ENCODE measurements at places on chromosomes 3 and 15.

DNA sequence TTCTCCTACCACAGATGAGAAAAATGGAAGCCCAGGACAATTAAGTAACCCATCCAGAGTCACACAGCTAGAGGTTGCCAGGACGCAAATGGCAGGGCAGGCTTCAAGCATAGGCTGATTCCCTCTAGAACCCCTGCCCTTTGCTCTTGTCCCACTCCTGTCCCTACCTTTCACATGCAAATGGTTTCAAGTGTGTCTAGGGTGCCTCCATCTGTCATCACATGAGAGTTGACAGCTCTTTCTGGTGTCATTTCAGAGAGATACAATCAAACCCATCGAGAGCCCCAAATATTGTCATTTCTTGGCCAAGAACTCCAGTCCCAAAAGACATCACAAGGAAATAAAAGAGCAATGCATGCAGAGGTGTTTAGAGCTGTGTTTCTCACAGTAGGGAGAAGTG, 23.7 kb downstream of the CCDC12 start:
- DNase-seq: no peak

GRCh38 chr15:34109797-34110663, 8.1 kb downstream of the PGBD4 start:
- no peak for DNase-seq

DNA sequence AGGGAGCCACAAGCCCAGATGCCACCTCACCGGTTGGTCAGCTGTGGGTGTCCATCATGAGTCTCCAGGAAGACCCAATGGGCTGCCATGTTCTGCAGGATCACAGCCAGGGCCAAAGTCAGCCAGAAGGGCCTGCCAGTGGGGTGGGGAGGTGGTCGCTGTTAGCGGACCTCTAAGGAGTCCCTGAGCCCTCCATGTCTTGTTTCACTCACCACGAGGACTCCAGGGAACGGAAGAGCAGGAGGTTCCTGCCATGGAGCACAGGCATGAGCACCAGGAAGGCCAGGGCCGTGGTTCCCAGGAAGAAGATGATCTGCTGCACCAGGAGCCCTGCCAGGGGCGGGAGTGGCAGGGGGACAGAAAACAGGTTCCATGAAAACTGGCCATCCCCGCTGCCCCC, 8.6 kb downstream of the ISLR start:
- DNase-seq: no peak

- no peak for DNase-seq
These were observed 21.7 kb upstream of the GMNC start for GRCh38 chr3:190883973-190884832.

- no peak for DNase-seq
These were observed 27.8 kb upstream of the AZI2 start for GRCh38 chr3:28376424-28376823.

- no peak for DNase-seq
These were observed 18.1 kb downstream of the MAP6D1 start for GRCh38 chr3:183807209-183807728.

DNA sequence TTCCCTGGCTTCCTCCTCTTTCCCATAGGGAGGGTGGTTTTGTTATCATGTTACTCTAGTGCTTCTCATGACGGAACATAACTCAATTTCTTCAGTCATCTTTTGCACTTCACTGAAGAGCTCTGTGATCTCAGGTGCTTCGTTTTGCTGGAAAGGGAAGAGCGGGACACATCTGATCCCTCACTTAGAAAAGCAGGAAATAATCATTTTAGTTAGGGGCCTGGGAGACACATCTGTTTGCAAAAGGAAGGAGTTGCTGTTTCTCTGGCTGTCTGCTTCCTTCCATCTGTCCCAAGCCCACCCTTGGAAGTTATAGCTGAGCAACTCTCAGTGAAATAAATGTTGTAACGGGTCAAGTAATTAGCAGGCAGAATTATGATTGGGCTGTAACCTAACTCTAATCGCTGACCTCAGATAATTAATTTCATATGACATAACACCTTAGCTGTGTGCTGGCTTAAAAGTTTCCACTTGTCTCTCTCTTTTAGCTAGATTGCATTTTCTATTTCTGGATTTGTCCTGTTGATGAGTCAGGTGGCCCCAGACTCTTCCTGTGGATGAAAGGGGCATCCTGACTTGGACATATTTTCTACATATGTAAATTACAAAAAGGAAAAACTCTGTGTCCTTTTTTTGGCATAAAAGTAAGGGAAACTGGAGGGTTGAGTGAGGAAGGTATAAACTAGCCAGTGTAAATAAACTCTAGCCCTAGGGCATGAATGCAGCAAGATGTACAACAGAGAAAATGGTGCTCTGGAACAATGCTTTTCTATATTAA, 11.0 kb upstream of the FILIP1L start:
- DNase-seq: no peak

- no peak for DNase-seq
These were observed 572.1 kb downstream of the FGF12 start for GRCh38 chr3:192155194-192155593.

DNA sequence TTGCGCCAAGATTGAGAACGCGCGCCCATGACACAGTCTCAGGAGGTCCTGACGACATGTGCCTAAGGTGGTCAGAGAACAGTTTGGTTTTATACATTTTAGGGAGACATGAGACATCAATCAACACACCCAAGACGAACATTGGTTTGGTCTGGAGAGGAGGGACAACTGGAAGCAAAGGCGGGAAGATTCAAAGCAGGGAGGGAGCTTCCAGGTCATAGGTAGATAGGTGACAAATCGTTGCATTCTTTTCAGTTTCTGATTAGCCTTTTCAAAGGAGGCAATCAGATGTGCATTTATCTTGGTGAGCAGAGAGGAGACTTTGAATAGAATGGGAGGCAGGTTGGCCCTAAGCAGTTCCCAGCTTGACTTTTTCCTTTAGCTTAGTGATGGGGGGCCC, 828.4 kb upstream of the DPPA4 start:
- DNase-seq: no peak

- no peak for DNase-seq
These were observed 64.4 kb downstream of the UACA start for GRCh38 chr15:70698836-70699390.

DNA sequence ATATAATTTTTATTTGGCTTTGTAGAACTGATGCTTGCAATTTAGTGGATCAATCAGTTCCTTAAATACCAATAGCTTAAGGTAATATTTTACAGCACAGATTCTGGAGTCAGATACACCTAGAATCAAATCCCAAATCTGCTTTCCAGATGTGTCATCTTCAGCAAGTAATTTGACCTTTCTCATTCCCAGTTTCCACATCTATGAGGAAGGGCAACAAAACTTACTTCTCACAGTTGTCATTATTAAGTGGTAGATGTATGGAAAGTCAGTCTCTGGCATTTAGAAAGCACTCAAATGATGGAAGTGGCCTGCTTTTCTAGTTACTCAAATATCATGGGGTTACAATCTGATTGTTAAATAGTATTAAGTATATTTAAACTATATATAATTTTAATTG, 767.0 kb downstream of the CADM2 start:
- no peak for DNase-seq

DNA sequence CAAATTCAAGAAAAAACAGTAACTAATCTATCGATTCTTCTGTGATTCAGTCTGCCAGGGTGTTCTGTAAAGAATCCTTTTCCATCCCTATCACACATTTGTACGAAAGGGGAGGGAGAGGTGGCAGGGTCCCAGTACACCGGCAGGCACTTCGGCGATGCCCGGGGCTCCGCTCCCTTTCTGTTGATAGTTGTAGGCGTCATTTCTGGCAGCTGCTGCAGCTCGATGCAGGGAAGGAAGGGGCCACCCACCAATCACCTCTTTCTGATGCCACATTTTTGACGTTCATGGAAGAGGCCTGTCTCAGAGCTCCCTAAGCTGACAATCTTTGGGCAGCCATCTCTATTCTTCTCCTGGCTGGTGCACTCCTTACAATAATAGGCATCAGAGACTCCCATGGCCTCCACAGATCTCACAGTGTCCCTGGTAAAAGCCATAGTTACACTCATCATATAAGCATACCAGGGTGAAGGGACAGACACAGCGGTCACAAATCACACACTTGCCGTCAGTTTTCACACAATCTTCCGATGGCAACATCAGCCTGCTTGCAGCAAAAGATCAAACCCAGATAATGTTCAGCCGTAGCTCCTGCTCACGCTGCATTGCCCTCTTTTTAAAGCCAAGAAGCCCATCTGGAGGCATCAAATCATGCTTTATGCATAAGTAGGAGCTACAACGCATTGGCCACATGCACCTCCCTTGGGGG, 60.8 kb upstream of the ZBTB38 start:
- DNase-seq: no peak

DNA sequence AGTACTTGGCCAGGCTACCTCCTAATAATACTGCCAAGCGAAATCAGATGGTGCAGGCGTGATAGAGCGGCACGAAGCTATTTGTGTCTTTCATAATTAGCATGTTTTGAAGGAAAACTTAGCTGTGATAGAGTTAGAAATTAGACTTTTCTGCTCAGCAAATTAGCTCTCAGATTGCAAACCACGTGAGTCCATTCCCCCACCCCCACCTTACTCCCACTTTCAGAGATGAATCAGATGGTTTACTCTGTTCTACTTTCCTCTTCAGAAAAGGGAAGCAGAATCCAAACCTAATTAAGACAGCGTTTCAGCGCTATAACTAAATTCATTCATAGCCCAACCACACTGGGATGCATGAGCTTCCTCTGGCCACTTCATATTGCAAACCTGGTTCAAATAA, 214.6 kb downstream of the SLCO3A1 start:
- DNase-seq: no peak

DNA sequence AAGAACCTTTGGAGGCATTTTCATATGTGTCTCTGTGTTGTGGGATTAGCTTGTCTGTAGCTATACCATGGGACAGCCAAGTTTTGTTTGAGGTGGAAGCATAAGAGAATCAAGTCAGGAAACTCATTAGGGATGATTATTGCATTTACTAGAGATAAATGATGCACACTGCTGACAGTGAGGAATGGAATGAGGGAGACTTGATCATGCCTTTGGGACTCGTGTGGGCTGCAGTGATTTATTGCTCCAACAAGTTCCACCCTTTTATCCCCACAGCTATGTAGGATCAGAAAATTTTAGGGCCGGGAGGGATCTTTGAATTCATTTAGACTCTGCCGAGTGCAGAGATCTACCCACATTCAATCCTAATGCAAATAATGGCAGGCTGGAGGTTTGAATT, 16.3 kb downstream of the ZNF385D start:
- no peak for DNase-seq

DNA sequence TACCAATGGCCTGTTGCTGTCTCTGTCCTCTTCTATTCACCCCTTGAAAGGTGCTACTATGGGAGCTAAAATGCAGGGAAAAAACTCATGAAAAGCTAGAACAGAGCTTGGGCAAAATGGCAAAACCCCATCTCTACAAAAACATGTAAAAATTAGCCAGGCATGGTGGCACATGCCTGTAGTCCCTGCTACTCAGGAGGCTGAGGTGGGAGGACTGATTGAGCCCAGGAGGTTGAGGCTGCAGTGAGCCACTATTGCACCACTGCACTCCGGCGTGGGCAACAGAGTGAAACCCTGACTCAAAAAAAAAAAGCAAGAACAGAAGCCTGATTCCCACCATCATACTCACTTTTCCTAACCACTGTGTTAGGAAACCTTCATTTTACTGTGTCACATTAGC, 1.9 kb downstream of the MAP4 start:
- DNase-seq: no peak

GRCh38 chr3:147410526-147411237, 1.5 kb downstream of the ZIC1 start:
- DNase-seq: no peak

DNA sequence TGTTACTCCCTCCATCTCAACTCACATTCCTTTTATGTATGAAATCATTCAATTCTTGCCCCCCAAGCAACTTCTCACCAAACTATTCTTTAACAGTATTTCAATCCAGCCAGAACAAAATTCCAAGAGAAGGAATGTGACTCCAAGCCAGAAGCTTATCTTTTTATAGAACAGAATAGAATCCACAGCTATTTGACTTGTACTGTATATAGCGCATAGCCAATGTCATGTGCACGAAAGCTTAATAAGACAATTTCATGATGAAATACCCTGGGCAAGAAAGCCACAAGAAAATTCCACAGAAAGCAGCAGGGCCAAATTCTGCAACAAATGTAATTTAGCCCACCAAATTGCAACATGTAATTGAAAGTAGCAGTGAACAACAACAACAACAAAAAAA, 127.6 kb upstream of the UBE2E2 start:
- DNase-seq: no peak

- DNase-seq: no peak
These were observed 32.8 kb downstream of the LOXL1 start for GRCh38 chr15:73959012-73959581.

DNA sequence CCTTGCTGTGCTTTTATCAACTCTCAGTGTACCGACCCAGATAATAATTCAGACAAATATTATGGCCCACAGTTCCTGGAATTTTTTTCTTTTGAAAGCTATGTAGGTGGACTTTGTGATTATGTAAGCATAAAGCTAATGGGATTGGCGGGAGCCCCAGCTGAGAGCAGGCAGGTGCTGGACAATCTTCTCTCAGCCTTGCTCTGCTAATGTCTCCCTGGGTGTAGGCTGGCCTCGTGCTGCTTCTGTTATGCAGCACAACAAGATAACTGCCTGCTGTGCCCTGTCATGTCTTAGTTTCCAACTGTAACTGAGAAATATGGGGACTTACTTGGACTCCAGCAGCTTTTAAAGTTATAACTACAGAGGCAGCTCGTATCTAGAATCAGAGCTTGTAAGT, 415.0 kb downstream of the PDCD6IP start:
- no peak for DNase-seq

DNA sequence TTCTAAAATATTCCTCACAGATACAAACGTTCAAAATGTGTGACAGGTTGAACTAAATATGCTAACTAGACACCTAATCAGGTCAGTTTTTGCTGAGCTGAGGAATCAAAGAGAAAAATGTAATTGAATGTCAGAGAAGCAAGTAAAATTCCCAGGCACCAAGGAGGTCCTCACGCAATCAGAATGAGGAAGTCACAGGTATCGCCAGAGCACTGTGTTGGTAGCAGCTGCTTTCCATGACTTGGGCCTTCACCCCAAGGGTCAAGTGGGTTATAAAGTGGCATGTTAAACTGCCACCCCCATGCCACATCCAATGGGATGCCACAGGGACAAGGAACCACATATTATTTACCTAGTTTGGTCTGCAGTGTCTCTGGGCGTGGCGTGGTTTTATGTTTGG, 125.0 kb downstream of the TFG start:
- DNase-seq: no peak

DNA sequence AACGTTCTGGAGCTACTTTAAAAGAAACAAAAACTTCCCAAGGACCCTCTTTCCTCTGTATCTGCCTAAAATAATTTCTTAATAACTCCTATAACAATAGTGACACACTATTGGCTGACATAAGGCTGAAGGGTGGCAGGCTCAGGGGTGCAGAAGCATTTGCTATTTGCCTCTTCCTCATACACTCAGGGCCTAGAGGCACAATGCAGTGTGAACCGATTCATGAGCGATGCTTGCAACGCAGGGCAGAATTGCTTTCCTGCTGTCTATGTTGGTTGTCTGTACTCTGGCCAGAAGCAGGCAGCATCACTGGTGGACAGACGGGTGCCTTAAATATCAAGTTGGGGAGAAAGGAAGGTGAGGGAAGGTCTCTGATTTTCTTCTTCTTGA, 157.4 kb downstream of the AGBL1 start:
- DNase-seq: no peak

Data from activated CD4-positive, alpha-beta T cell treated with anti-CD3 and anti-CD28 coated beads, Interleukin-2, amount 50 U/mL, for 24 hours (primary cell).